ENCODE measurements at places on chromosomes 2 and 18.

GRCh38 chr18:60070631-60071030 lies 170.8 kb downstream of the PMAIP1 start:
- DNase-seq: no peak

DNA sequence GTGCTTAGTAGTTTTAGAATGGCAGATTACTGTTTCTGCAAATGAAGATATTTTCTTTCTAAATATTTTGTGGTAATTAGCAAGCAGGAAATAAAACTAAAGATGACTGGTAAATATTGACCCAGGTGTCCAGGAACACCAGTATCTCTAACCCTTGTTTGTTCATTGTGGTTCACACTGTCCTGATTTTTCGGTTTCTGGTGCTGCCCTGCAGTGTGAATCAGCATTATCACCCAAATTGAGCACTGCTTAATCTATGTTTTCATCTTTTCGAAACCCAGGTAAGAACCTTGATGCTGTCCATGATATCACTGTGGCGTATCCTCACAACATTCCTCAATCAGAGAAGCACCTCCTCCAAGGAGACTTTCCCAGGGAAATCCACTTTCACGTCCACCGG lies 167.4 kb downstream of the CAPN13 start:
- no peak for DNase-seq

- DNase-seq: no peak
These were observed 108.4 kb downstream of the GATA6 start for GRCh38 chr18:22277758-22278157.

DNA sequence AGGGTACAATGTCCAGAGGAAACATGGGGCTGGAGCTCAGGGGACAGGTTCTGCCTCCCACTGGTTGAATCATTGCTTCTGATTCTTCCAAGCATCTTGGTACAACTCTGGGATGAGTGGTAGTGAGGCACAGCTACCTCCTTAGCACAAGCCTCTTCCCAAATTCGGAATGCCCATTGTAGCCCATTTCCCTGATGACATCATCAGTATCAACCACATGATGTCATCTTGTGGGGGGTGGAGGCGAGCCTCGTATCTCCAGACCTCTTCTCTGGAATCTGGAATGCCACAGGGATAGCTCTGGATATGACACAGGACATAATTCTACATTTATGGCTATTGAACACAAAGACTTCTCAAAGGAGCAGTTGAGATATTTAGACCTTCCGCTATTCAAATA lies 715.2 kb downstream of the RNF144A start:
- DNase-seq: no peak

DNA sequence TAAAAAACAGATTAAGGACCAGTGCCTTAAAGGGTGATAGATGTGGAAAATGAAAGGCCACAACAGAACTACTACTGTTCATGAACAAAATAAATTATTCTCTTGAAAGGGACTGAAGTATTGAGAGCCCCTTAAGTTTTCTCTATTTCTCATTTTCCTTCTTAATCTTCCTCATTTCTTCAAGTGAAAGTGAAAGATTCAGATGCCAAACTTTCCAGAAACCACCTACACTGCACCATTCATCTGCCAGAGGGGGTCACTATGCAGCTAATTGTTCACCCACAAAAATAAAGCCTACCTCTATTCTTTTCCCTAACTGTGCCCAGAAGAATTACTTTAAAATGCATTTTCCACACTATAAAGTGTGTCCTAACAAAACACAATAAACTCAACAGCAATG lies 140.1 kb downstream of the NR4A2 start:
- DNase-seq: no peak

DNA sequence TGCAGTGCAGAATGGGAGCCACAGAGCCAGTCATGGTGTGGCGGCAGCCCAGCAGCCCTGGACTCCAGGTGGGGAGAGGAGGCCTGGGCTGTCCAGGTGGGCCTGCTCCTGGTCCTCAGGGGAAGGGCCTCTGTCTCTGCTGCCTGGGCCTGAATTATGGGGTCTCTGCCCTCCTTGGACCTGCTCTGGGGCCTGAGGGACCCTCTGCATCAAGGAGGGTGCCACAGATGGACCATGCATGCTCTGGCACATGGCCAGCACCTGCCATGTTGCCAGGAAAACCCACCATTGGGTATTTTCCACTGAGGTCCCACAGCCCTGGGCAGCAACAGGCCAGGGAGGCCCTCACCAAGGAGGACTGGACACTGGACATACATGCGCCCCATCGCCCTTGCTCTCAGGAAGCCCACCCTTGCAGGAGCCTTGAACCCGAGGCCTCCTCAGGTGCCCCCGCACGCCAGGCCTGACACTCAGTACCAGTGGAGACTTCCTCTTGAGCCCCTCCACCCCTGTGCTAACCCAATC lies 107.1 kb downstream of the NDUFA10 start:
- no peak for DNase-seq

- no peak for DNase-seq
These were observed 308.1 kb downstream of the OSR1 start for GRCh38 chr2:19050354-19050753.

DNA sequence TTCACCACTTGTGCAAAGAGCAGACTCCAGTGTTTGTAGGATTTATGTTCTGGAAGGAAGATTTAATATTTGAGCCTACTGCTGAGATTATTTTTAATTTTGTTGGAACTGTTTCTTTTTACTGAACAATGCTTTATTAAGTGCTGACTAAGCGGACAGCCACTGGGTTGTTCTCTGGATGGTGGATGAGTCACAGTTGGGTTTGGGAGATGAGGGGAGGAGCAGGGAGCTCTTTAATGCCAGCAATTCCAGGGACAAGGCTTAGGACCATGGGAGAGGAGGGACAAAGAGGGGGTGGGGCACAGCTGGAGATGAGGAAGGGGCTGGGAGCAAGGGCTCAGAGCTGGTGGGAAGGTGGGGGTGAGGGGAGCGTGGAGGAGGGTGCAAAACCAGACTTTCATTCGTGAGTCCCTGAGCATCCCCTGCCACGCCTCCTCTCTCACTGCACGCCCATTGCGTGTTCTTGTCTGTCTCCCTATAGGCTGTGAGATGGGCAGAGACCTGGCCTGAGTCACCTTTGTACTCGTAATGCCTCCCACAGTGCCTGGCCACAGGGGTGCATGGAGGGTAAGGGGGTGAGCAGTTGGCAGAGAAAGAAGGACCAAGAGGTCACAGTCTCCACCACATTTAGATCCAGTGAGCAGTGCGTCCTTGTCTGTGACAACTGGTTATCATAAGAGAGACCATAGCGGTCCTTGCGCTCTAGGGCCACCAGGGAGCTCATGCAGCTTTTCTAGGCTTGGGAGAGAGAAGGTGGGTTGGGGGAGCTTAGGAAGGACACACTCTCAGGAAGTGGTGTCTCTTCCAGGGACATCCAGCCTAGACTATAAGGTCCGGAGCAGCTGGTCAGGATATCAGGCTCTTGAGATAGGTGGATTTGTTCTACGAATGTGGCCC lies 18.4 kb downstream of the SLC4A3 start:
- no peak for DNase-seq

GRCh38 chr18:48026216-48026615 lies 95.8 kb upstream of the SMAD2 start:
- DNase-seq: no peak

DNA sequence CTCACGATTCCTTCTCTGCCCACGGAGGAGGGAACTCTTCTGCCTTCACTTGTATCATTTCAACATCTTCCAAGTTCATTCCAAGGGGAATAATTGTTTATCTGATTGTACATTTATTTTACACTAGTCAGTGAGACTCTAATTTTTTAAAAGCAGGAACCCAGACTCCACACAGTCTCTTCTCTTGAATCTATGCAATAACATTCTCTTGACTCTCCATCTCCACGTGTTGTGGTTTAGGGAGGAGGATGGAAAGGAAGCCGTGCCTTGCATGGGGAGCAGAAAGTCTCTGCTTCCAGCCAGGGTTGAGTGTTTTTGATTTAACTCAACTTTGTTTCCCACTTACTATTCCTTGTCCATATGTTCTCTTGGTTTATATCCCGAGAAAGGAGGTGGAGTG lies 131.1 kb upstream of the RIOK3 start:
- no peak for DNase-seq

DNA sequence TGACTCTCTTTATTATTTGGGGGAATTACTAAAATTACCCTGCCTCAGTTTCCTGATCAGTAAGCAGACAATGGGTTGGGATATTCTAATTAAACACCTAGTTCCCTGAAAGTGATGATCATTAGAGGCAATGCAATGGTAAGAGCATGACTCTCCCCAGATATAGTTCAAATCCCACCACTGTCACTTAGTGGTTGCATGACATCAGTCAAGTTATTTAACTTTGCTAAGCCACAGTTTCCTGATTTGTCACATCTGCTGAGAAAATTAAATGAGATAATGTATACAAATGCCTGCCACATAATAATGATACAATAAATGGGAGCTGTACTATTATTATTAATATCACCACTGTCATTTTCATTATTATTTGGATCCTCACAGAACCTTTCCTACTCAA lies 29.9 kb downstream of the ZEB2 start:
- DNase-seq: no peak

- DNase-seq: no peak
These were observed 32.8 kb upstream of the IL1B start for GRCh38 chr2:112869258-112869842.

- DNase-seq: no peak
These were observed 180.7 kb upstream of the CRIM1 start for GRCh38 chr2:36174920-36175319.

GRCh38 chr18:23580677-23581367 lies 5.5 kb downstream of the NPC1 start:
- no peak for DNase-seq

GRCh38 chr18:13726972-13727331 lies 479 bp downstream of the RNMT start:
- peak; percentile 14 for DNase-seq

- DNase-seq: no peak
These were observed 123.1 kb downstream of the EIPR1 start for GRCh38 chr2:3254442-3254941.

DNA sequence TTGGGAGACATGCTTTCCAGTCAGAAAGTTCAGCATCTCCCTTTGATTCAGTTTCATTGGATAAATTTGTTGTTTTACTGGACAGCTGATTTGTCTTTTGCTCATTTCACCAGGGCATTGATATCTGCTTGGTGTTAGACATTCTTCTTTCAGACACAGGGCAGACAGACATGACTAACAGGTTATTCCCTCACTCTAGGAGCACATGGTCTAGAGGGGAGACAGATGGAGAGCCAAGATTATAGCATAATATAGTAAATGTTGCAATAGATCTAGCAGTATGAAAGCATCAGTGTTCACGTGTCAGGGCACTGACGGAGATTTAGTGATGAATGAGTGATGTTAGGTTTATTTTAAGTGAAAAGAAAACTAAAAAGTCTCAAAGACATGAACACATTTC lies 187.0 kb upstream of the CYRIA start:
- DNase-seq: no peak

GRCh38 chr2:112474844-112475486 lies 7.0 kb upstream of the TTL start:
- DNase-seq: no peak

DNA sequence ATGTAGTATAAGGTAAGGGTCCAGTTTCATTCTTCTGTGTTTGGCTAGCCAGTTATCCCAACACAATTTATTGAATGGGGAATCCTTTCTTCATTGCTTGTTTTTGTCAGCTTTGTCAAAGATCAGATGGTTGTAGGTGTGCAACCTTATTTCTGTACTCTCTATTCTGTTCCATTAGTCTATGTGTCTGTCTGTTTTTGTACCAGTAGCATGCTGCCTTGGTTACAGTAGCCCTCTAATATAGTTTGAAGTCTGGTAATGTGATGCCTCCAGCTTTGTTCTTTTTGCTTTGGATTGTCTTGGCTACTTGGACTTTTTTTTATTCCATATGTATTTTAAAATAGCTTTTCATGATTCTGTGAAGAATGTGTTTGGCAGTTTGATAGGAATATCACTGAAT lies 222.1 kb downstream of the XIRP2 start:
- DNase-seq: no peak

GRCh38 chr2:238890618-238891456 lies 43.0 kb downstream of the TWIST2 start:
- no peak for DNase-seq

DNA sequence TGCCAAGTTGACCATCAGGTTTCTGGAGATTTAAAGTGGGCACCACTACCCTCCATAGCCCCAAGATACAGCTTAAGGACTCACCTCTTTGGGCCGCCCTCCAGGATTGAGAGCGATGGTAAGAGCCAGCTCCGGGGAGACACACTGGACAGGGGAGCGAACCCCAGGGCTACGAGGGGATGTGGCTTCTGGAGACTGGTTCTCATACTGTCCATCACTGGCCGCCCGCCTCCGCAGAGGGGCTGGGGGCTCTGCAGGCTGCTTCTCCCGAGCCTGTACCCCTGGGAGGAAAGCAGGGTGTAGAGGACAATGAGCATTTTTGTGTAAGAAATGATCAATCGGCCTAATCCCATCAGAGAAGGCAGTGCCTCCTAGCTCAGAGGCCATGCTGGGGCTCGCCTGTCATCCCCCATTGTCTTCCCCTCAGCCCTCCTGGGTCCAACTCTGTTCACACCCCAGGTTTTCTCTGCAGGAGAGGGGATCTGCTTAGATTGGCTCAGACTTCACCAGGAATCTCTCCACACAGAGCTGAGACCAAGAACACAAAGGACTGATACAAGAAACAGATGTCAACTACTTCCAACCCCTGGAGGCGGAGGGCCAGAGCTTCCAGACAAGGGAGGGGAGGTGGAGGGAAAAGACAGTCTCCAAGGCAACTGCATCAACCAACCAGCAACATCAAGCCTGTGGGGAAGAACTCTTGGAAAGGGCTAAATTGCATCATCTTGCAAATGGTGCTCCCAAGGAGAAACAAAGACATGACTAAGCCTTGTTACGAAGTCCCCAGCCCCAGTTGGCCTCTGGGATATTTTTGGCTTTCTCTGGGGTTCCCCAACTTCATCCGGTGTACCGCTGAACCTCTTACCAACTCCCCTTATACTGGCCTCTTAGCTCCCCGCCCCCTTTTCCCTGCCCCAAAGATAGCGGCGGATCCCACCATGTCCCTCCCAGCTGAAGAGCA lies 166.6 kb downstream of the TNS1 start:
- DNase-seq: no peak

DNA sequence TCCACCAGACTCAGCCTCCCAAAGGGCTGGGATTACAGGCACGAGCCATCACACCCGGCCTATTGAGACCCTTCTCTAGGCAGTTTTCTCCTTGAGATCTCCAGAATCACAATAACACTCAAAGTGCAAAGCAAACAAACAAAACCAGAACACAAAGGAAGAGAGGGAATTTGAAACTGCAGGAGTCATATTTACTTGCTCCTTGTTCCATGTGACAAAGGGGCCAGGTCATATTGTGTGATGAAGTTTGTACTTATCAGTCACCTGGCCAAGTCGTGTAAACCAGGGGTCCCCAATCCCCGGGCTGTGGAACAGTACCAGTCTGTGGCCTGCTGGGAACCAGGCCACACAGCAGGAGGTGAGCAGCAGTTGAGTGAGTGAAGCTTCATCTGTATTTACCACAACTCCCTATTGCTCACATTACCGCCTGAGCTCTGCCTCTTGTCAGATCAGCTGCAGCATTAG lies 26.5 kb downstream of the SCYGR8 start:
- DNase-seq: no peak

GRCh38 chr2:64262816-64263215 lies 118.6 kb upstream of the PELI1 start:
- no peak for DNase-seq
